Psoas muscle (tissue), 8 donors: ENCODE measurements at places on chromosomes 3 and 15. TPM values are rescaled to one million over a fixed set of nuclear protein-coding genes. Genes with fewer than 3 reads are reported as not detected.

MRAS gene
- total RNA-seq = 124 TPM

GPR149 gene
- total RNA-seq = not detected

DNA sequence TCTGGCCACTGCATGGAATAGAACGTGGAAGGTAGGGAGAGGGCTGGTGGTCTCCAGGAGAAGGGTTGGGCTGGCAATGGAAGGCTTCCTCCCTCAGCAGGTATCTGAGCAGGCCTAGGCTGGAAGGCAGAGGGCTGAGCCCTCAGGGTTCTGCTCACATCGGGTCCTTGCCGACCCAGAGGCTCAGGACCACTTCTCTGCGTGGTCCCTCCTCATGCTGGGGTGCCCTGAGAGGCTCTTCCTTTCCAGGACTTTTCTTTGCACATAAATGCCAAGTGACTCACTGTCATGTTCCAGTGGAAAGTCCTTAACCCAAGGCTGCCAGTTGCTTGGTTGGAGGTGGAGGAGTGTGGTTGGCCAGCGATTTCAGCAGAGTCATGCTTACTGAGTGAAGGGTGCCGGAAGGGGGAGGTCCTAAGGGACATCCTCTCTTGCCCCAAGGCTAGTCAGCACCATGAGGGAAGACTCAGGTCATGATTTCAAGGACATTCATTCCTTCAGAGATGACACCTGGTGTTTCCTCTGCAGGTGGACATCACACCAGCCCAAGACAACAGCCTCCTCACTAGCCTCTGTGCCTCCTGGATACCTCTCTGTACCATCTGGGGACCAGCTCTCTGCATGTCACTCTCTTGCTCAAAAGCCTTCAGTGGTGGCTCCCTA lies 8.2 kb downstream of the SLC6A6 start:
- peaks cover 61% of the 10 kb centered on the region for H3K4me1 ChIP-seq
- no peaks in the 10 kb centered on the region for H3K36me3 ChIP-seq
- H3K27ac ChIP-seq = peak overlapping the region; percentile 78
- no peak overlapping the region for H3K4me3 ChIP-seq
- DNase-seq = no peak

- H3K36me3 ChIP-seq = peaks cover 19% of the 10 kb centered on the region
- no peaks in the 10 kb centered on the region for H3K27me3 ChIP-seq
- no peak for DNase-seq
- H3K4me3 ChIP-seq = no peak overlapping the region
- H3K27ac ChIP-seq = no peak overlapping the region
Observed at GRCh38 chr3:33690341-33690740, 27.7 kb downstream of the CLASP2 start.

- DNase-seq = no peak
- H3K27me3 ChIP-seq = no peaks in the 10 kb centered on the region
- H3K36me3 ChIP-seq = no peaks in the 10 kb centered on the region
Observed at GRCh38 chr3:53049987-53050386, 4.1 kb upstream of the SFMBT1 start.

DNA sequence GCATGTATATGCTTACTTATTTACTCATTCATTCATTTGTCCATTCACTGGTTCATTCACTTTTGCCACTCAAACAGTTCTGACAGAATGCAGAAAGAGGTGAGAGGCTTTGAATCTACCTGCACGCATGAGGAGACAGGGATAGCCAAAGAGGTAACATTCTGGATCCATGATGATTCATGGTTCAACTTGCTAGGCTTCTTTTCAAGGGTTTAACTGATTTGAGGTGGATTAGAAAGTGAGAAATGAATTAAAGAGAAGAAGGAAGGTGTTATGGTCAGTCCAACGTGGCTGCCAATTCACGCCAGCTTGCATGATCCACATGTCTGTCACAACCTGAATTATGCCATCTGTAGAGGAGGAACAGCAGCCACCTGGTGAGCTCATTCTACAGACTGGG lies 260.6 kb downstream of the ARRDC4 start:
- no peaks in the 10 kb centered on the region for H3K27me3 ChIP-seq
- H3K36me3 ChIP-seq = no peaks in the 10 kb centered on the region

DNA sequence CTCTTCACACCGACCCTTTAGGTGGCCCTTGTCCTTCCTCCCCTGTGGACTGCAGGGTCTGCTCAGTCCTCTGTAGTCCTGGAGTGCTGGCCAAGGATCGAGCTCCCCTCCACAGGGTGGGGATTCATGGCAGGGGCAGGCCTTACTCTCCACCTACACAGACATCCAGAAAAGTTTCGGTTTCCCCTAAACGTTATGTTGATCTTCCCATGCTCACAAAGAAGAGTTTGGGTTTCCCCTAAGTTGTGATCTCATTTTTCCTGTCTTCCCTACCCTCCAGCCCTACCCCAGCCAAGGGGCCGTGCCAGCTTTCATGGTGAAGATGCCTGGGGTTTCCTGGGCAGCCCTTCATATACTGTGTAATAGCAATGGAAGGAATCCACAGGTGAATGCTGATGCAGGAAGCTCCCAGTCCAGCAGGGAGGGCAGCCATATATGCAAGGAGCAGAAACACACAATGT lies 10.3 kb downstream of the STOML1 start:
- DNase-seq = no peak
- H3K27me3 ChIP-seq = no peaks in the 10 kb centered on the region
- no peak overlapping the region for H3K4me3 ChIP-seq
- H3K36me3 ChIP-seq = peaks cover 25% of the 10 kb centered on the region
- H3K27ac ChIP-seq = peak overlapping the region; percentile 84

- H3K27ac ChIP-seq = peak overlapping the region; percentile 75
- H3K36me3 ChIP-seq = no peaks in the 10 kb centered on the region
- H3K27me3 ChIP-seq = no peaks in the 10 kb centered on the region
- no peak for DNase-seq
- H3K4me1 ChIP-seq = peaks cover 15% of the 10 kb centered on the region
Observed at GRCh38 chr3:129607391-129608068, 1.1 kb upstream of the PLXND1 start.

GRCh38 chr3:173583496-173583895 lies 186.0 kb downstream of the NLGN1 start:
- no peaks in the 10 kb centered on the region for H3K4me1 ChIP-seq
- DNase-seq = no peak
- H3K4me3 ChIP-seq = no peak overlapping the region
- H3K36me3 ChIP-seq = no peaks in the 10 kb centered on the region

DNA sequence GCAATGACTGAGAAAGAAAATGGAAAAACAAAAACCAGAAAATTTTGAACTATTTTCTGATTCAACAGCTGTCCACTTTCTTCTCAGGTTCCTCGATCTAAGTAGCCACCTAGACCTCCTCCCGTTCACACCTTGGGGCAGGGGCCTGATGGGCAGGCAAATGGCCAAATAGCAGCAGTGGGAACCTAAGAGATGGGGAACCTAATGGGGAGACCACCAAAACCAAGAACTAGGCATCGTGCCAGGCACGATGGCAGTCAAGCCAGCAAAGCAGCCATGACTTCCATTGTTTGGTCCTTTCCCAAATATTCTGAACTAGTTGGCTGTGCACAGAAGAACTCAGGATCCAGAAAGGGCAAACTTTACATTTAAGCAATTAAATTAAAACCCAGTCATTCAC lies 57.1 kb downstream of the CAPN7 start:
- H3K27ac ChIP-seq = no peak overlapping the region
- H3K27me3 ChIP-seq = no peaks in the 10 kb centered on the region
- peaks cover 20% of the 10 kb centered on the region for H3K4me1 ChIP-seq
- H3K4me3 ChIP-seq = no peak overlapping the region
